RCC 7860 (cell line): ENCODE measurements at places on chromosomes 6 and 20.
A peak's percentile ranks its signal among the peaks of the same experiment; 100 is the strongest.

DNA sequence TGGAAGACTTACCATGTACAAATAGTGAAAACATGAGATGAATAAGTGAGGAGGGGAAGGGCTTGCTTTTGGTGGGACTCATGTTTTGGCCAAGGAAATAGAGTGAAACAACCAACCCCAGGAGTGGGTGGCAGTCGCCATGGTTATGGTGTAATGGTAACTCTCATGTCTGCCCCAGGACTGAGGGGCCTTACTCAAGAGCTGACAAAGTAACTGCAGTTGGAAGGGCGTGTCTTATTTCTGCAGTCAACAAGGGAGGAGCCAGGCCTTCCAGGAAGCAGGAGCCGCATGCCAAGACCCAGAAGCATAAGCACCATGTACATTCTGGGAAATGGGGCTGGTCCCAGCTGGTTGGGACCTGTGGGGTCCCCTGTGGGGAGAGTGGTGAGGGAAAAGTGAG is 108.5 kb downstream of the UNC5CL start:
- no peak for DNase-seq

DNA sequence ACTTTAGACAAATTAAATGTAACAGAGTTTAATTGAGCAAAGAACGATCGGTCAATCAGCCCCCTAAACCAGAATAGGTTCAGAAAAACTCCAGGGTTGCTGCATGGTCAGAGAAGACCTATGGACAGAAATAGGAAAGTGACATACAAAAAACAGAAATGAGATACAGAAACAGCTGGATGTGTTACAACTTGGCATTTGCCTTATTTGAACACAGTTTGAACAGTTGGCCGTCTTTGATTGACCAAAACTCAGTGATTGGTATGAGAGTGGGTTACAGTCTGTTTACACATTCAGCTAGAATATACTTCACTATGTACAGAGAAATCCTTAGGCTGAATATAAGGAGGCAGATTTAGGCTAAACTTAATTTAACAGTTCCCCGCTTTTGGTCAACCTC is 19.9 kb downstream of the SRSF6 start:
- DNase-seq, result no peak

GRCh38 chr6:37241131-37241530 is 16.4 kb upstream of the TBC1D22B start:
- no peak for DNase-seq

DNA sequence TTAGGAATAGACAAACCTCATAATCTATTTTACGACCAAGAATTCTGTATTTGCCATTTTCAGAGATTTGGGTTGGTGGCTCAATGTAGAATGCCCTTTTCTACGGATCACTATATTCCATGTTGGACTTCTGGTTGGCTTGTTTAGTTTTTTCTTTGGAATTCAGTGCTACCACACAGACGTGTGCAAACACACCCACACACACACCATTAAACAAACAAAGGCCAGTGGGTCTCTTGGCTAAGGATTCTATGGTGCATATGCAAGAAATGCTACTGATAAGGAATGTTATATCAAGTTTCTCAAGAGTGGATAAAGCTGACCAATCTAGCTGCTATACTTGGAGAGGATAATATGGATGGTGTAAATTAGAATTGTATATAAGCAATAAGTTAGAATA is 8.0 kb downstream of the ABT1 start:
- no peak for DNase-seq

- DNase-seq, result no peak
These were observed 70.0 kb downstream of the TRMT6 start for GRCh38 chr20:5880326-5880725.

DNA sequence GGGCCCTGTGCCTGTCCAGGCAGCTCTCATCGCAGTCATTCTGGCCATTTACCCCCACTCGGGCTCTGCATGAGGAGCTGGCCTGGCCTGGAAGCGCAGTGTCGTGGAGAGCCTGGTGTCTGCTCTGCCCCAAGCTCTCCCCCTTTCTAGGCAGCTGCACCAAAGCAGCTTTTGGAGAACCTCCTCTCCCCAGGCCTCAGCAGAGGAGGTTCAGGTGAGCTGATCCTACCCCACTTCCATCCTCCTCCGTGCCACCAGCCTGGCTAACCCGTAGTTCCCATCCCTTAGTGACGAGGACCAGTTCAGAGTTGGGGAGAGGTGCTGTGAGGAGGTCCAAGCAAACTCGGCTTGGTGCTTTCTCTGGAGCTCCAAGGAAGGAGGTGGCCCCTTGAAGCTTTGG is 30.5 kb upstream of the PHACTR3 start:
- no peak for DNase-seq

GRCh38 chr6:4664117-4664626 is 112.0 kb upstream of the CDYL start:
- peak; percentile 52 for DNase-seq

DNA sequence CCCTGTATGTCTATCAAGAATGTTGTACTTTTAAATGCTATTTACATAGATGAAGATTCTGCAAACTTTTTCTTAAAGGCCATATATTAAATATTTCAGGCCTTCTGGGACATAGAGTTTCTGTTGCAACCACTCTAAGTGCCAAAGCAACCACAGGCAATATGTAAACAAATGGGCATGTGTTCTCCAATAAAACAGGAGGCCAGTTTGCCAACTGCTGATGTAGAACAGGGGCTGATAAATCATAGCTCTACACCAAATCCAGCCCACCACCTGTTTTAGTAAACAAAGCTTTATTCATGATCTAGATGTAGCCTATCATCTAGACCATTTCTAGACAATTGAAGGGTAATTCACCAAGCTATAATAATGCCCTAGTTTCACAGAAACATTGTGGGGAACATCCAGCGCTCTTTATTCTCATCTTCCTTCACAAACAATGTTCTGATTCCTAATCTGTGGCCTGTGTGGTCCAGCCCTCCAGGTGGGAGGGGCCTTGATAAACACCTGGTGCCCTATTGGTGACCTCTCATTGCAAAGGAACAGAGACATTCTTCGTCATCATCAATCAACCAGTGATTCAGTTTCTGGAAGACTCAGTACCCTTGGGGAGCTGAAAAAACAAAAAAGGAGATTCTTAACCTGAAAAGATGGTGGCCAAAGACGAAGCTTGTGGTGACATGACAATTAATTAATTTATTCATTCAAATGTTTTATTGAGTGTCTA is 80.2 kb downstream of the PREP start:
- no peak for DNase-seq

- DNase-seq, result peak; percentile 45
These were observed 119.8 kb downstream of the SGK1 start for GRCh38 chr6:134198093-134198492.

- DNase-seq, result no peak
These were observed 108.7 kb upstream of the MAP3K4 start for GRCh38 chr6:160882791-160883279.

- no peak for DNase-seq
These were observed 90.4 kb upstream of the MCHR2 start for GRCh38 chr6:100084316-100084990.

DNA sequence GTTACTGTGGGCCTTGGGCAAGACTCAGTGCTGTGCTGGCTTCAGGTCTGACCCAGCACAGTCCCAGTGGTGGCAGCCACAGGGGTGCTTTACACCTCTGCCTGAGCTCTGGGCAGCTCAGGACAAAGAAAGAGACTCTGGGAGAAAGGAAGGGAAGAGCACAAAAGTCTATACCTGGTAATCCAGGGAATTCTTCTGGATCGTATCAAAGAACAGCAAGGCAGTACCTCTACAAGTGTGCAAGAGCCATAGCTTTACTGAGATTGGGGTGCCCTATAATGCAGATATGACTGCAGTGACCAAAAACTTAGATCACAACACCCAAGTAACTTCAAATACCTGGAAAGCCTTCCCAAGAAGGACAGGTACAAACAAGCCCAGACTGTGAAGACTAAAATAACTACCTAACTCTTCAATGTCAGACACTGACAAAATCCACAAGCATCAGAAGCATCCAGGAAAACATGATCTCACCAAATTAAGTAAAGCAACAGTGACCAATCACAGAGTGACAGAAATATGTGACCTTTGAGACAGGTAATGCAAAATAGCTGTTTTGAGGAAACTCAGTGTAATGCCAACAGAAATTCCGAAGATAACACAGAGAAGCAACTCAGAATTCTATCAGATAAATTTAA is 47.9 kb upstream of the LIN28B start:
- no peak for DNase-seq

DNA sequence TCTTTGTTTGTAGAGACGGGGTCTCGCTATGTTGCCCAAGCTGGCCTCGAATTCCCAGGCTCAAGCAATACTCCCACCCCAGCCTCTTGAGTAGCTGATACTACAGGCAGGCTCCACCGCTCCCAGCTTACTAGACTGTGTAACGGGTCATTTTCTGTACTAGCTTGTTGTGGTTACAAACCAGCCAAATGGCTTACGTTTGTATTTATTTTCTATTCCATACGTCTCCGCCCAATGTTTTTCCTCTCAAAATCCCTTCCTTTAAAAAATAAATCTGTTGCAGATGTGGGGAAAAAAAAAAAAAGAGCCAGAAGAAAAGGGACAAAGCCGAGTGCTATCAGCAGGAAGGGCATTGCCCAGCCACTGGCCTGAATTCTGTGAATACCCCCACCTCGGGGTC is 41.6 kb downstream of the PRND start:
- no peak for DNase-seq
